T-helper 17 cell (primary cell): ENCODE measurements at places on chromosomes 2 and 18.

DNA sequence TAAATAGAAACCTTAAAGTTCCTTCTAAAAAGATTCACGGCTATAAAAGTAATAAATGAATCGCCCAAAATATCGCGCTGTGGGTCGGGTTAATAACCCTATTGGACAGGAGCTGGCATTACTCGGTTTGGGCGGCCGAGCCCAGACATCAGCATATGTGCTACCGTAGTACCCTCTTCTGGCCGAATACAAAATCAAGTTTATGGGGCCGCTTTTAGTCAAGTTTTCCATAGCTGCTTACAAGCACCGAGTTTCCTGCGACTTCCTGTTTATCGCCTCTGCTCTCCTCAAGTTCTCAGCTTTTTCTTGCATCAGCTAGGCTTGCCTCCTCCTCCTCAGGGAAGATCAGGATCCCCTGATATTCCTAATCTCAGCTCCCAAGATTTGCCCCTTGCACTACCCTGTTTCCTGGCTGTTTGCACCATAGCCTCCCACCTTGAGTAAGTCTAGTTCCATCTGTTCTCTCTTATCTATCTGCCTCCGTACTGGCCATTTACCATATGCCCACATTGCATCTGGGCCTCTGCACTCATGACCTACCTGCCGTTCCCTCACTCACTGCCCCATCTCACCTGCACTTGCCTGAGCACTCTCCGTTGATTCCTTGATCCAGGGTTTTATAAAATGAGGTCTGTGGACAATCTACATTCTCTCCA, 56.1 kb downstream of the SLC35F5 start:
- DNase-seq = no peak

DNA sequence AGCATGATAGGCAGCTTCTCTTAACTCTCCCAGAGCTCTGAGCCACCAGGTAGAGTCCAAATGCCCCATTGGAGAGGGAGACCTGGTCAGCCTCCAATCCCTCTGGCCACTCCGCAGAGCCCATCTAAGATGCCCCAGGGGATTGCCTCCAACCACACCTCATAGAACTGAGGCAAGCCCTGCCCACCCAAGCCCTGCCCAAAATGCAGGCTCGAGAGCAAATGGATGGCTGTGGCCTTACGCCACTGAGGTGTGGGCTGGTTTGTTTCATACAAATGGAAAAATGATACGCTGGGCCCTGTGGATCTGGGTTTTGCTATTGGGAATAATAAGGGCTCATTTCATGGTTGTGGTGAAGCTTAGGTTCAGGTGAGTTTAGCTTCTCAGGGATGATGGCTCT, 3.0 kb upstream of the TFCP2L1 start:
- no peak for DNase-seq

- DNase-seq = no peak
Measured at GRCh38 chr2:182666674-182667314, 49.3 kb upstream of the DNAJC10 start.

GRCh38 chr2:212005085-212005671, 533.4 kb downstream of the ERBB4 start:
- DNase-seq = no peak

- DNase-seq = no peak
Measured at GRCh38 chr2:56337342-56337741, 153.6 kb downstream of the CCDC85A start.

- no peak for DNase-seq
Measured at GRCh38 chr2:168697668-168698121, 104.7 kb upstream of the NOSTRIN start.

DNA sequence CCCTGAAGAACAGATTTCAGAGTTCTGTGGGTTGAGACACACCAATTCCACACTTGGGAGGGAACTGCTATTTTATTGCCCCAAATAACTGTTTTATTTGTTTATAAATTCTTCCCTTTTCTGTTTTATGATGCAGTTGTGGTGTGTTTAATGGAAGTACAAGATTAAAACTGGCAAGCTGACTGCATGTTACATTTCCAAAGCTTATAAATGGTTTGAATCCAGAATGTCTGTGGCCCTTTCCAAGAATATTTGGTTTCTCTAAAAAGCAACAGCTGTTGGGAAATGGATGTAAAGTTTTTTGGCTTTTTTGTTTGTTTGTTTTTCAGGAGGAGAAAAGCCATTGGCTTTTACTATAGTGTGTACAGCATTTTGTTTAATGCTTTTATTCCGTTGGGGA, 234.5 kb downstream of the MTX2 start:
- no peak for DNase-seq

GRCh38 chr18:33749834-33750233, 171.8 kb downstream of the ASXL3 start:
- DNase-seq = no peak

- DNase-seq = no peak
Measured at GRCh38 chr18:49481317-49481716, 5.7 kb downstream of the C18orf32 start.
